ENCODE measurements at places on chromosomes 11 and 22.

GRCh38 chr11:96045622-96046456 is 121.9 kb upstream of the MTMR2 start:
- no peak for DNase-seq

- DNase-seq: no peak
Measured at GRCh38 chr11:130161441-130162145, 2.0 kb downstream of the ST14 start.

DNA sequence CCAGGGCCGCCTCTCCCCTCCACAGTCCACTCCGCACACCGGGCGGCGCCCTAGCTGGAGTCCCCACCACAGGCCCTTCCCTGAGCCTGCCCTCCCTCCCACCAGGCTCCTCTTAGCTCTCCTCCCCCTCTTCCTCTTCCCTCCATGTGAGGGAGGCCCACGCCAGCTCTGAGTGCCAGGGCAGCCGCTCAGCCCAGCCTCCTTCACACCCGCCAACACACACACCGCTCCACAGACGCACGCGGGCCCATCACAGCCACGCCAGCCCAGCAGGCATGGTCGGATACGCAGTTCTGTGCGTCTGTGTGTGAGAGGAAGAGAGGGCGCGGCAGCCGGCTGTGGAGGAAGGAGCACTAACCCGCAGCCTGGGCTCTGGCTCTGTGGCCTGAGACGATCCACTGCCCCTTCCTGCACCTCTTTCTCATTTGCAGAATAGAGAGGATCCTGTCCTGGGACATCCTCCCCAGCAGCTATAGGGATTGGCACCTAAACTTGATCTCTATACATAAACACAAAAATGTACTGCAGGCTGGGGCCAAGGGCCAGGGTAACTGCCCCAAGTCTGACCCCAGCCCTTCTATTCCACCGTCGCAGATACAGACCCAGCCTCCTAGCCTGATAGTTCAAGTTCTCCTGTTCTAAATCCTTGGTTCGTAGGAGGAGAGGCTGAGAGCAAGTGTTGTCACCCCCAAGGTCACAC is 3.5 kb downstream of the CHRM4 start:
- DNase-seq: no peak

DNA sequence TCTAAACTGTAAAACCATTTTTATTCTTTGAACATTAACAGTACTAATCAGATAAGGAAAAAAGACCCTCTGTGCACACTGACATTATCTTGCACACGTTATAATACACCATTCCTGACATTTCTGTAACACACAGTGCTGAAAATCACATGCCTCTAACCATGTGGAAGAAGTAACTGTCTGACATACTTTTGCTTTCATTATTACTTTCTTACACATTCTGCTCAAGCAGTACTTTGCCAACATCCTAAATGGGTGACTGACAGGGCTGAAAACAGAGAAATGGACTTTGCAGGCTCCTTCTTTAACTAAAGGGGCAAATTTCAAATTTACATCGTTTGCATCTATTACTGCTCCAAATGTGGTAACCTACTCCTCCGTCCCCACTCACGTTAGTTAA is 22.8 kb upstream of the TP53AIP1 start:
- no peak for DNase-seq

- DNase-seq: no peak
Measured at GRCh38 chr11:126519764-126520734, 164.6 kb downstream of the ST3GAL4 start.

DNA sequence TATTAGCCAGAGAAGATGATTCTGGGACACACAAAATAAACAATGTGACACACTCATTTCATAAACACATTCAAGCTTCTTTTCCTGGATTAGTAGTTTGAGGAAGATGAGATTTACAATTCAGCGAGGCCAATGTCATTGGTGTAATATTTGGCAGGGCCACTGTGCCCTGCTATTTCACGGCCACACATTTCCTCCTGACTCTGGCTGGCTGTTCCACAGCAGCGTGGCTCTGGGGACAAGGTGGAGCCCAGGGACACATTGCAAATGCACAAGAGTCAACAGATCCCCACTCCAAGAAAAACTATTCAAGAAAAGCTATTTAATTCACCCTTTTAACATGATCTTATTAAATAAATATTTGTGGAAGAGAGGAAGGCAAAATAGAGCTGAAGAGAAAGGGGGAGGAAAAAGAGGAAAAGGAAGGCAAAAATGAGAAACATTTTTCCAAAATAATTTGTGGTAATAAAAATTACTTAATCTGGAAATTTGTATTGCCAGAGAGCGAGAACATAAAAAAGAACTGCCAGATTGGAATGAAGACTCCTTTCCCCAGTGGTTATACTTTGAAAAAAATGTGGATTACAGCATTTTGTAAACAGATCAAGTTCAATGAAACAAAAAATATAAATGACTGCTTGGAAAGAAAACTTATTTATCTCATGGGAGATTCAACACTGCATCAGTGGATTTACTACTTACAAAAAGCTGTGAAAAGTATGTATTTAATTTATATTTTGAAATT is 27.1 kb downstream of the NXPE2 start:
- no peak for DNase-seq

- DNase-seq: peak; percentile 10
Measured at GRCh38 chr11:113778111-113778910, 1.3 kb upstream of the CLDN25 start.

Measured in HTR-8/SVneo (cell line).